ENCODE measurements at places on chromosomes 5 and 9.

DNA sequence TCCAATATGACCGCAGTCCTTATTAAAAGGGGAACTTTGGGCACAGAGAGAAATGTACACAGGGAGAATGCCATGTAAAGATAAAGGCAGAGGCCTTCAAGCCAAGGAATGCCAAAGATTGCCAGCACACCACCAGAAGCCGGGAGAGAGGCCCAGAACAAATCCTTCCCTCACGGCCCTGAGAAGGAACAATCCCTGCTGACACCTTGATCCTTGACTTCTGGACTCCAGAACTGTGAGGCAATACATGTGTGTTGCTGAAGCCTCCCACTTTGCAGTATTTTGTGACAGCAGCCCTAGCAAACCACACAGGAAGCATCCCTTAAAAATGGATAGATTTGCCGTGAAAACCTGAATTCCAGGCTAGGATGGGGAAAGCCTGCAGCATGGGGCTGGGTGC, 80.0 kb downstream of the MAMDC2 start:
- no peak for DNase-seq

DNA sequence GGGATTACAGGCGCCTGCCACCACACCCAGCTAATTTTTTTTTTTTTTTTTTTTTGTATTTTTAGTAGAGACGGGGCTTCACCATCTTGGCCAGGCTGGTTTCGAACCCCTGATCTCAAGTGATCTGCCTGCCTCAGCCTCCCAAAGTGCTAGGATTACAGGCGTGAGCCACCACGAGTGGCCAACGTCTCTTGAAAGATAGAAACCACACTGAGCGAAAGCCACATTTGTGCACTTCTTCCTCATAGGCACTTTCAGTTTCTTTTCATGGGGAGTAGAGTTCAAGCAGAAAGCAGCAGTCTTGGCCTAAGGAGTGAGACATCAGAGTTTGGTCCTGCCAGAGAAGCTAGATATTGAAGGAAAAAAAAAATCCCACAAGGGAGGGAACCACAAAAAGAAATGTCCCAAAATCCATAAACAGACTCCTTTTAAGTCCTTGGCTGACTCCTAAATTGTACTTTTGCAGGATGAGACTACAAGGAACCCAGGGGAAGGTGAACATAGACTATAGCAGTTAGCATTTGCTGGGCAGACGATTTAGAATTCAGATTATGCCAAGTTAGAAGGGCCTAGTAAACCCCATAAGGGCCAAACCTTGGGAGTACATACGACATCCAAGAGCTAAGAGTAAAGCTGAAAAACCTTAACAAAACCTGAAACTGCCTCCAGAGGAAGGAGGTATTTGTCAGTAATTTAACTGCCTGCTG, 43.9 kb upstream of the GLIPR2 start:
- DNase-seq, result no peak

DNA sequence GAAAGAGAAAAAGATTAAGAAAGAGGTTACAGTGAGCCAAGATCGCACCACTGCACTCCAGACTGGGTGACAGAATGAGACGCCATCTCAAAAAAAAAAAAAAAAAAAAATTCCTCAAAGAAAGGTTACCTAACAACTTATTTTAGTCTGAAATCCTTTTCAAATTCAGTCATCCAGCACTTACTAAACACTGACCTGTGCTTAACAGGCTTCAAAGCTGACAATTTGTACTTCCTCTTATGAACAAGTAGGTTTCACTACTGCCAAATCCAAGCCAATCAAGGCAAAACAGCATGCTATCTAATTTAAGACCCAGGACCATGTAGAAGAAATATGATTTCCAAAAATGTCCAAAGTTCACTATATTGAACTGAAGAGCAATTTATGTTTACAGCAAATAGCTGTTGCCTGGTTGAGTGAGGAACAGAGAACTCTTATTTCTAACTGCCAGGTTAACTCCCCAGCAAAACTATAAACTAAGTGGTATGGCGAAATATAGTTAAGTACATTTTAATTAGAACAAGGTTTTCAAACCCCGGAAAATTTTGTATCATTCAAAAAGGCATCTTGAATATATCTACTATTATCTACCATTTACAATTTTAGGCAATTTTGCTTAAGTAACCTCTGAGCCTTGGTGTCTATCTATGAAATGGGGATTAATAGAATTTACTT, 13.4 kb downstream of the PWWP2A start:
- no peak for DNase-seq

- no peak for DNase-seq
Measured at GRCh38 chr9:124266826-124267201, 9.1 kb downstream of the NEK6 start.

- no peak for DNase-seq
Measured at GRCh38 chr5:169336242-169336641, 35.3 kb upstream of the SLIT3 start.

DNA sequence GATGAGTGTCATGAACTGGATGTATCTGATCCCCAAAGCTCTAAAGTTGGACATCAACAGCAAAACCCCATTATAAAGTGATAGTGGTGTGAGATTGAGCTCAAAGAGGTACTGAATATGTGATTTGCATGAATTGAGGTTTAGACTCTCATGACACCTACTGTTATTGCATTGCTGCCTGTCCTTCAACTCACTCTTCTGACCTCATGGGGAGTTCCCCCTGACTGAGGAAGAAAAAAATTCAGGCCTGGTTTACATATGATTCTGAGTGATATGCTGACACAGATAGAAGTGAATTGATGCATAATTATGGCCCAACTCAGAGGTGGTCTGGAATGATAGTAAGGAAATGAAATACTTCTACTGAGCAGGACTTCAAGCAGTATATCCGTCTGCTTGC, 76.2 kb upstream of the CHD1 start:
- DNase-seq, result no peak

All from anterior cingulate cortex (tissue), 58 donors.